ENCODE measurements at places on chromosomes 13 and 19. TPM values are rescaled to one million over a fixed set of nuclear protein-coding genes. Genes with fewer than 3 reads are reported as not detected.
A peak's percentile ranks its signal among the peaks of the same experiment; 100 is the strongest.

GRCh38 chr13:112809332-112810315, 119.8 kb downstream of the ATP11A start:
- H3K27ac ChIP-seq = no peak overlapping the region
- H3K27me3 ChIP-seq = no peaks in the 10 kb centered on the region
- no peaks in the 10 kb centered on the region for H3K4me1 ChIP-seq
- DNase-seq = no peak

The ZNF628 gene
- total RNA-seq = 9.2 TPM

The RRAS gene
- total RNA-seq = 11.0 TPM

DNA sequence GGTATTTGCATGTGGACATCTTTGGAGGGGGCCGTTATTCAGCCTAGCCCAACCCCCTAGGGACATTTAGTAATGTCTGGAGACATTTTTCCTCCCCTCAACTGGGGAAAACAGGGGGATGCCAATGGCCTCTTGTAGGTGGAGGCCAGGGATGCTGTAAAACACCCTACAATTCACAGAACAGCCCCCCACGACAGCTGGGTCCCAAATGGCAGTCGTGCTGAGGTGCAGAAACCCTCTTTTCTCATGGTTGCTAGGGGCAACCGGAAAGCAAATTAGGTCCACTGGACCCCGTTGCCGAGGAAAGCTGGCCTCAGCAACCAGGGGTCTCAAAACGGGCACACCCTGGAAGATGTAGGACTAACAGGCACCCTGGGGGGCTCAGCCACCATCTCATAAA, 14.6 kb downstream of the TMEM150B start:
- DNase-seq = no peak
- H3K36me3 ChIP-seq = no peaks in the 10 kb centered on the region
- no peaks in the 10 kb centered on the region for H3K4me1 ChIP-seq

DNA sequence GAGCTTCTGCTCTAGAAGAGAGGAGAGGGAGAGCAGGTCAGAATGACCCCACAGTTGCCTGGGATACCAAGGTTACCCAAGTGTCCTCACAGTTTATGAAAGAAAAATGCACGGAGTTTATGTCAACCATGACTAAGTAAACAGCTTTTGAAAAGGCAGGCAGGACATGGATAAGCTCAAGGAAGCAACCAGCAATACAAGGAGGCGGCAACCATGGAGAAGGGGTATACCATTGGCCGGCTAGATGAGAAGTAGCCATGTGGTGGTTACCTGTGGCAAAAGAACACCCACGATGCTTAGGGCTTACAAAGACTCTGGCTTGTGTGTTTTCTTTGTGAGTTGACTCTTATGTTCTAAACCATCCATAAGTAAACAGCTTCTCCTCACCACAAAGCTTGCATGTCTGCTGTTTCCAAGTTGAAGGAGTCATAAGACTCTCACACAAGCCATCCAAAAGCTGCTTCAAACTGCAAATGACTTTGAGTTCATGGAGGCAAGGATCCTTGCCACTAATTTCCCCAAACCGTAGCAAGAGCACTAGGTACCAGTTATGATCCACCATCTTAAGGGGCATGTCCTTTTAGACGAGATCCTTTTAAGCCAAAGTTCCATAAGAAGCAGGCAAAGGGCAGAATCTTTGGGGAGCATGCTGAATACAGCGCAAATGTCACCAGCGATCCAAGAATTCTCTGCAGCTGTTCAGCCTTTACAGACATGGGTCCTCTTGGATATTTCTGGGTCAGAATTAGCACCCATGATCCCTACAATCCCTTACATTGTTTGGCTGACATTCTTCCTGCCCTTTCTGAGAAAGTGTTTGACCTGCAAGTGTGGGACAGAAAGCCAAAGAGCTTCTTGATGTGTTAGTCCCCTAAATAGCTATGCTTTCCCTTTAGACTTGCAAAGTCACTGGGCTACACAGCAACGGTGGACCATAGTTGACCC, 74.8 kb upstream of the IPO5 start:
- DNase-seq = no peak
- H3K36me3 ChIP-seq = no peaks in the 10 kb centered on the region
- no peak overlapping the region for H3K4me3 ChIP-seq
- no peaks in the 10 kb centered on the region for H3K4me1 ChIP-seq
- H3K27ac ChIP-seq = no peak overlapping the region

DNA sequence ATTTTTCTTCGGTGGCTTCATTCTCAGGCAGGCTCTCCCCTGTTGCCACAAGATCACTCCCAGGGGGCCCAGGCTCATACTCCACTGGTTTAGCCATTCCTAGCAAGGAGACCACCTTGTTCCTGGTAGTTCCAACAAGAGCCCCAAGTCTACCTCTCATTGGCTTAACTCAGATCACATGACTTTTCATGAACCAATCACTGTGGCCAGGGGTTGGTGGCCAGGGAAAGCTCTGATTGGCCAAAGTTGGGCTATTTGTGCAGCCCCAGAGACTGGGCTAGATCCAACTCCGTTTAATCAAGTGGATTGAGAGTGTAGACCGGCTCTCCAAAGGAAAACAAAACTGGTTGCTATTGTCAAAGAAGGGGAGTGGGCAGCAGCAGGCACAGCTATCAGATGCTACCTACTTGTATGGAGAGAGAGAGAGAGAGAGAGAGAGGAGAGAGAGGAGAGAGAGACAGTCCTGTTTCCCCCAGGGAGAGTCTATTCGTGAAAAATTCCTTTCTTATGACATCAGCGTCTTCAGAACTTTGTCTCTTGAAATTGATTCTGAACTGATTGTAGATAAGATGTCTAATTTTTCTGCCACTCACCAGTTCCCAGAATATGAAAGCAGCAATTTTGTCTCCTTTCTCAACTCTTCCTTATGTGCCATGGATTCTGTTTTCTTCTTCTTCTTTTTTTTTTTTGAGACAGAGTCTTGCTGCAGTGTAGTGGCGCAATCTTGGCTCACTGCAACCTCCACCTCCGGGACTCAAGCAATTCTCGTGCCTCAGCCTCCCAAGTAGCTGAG, 5.9 kb downstream of the CEACAM19 start:
- no peaks in the 10 kb centered on the region for H3K4me1 ChIP-seq
- DNase-seq = no peak
- no peaks in the 10 kb centered on the region for H3K27me3 ChIP-seq
- H3K36me3 ChIP-seq = no peaks in the 10 kb centered on the region
- H3K4me3 ChIP-seq = no peak overlapping the region
- no peak overlapping the region for H3K27ac ChIP-seq

DNA sequence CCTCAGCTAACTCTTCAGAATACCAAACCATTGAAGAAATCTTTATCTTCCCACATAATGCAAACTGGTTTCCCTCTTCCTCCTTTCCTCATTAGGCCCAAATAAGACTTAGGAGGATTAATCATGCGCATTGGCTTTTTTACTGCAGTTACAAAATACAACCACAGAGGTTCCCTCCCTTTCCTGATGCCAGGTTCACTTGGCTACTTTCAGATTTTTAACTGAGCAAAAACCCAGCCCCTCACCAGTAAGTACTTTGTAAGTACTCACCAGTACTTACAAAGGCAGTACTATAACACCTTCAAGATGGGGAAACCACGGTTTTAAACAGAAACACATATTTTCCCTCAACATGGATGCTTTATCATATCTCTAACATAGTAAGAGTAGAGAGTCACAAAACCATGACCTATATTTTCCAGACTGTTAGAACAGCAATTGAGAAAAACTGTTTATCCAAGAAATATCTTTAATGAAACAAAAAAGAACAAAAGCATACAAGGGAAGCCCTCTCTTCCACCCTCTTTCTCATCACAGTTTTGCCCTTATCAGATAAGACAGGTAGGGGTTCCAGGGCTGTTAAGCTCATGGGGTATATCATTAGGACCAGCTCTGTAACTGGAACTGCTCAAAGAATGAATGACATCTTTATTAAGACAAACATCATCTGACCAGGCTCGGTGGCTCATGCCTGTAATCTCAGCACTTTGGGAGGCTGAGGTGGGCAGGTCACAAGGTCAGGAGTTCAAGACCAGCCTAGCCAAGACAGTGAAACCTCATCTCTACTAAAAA, 12.7 kb downstream of the FOXO1 start:
- H3K4me3 ChIP-seq = no peak overlapping the region
- DNase-seq = no peak
- peaks cover 53% of the 10 kb centered on the region for H3K4me1 ChIP-seq
- H3K27me3 ChIP-seq = no peaks in the 10 kb centered on the region
- H3K27ac ChIP-seq = no peak overlapping the region
- H3K36me3 ChIP-seq = no peaks in the 10 kb centered on the region

GRCh38 chr13:102870677-102871415, 25.0 kb downstream of the ERCC5 start:
- no peaks in the 10 kb centered on the region for H3K27me3 ChIP-seq
- no peak for DNase-seq
- no peak overlapping the region for H3K27ac ChIP-seq
- no peak overlapping the region for H3K4me3 ChIP-seq

DNA sequence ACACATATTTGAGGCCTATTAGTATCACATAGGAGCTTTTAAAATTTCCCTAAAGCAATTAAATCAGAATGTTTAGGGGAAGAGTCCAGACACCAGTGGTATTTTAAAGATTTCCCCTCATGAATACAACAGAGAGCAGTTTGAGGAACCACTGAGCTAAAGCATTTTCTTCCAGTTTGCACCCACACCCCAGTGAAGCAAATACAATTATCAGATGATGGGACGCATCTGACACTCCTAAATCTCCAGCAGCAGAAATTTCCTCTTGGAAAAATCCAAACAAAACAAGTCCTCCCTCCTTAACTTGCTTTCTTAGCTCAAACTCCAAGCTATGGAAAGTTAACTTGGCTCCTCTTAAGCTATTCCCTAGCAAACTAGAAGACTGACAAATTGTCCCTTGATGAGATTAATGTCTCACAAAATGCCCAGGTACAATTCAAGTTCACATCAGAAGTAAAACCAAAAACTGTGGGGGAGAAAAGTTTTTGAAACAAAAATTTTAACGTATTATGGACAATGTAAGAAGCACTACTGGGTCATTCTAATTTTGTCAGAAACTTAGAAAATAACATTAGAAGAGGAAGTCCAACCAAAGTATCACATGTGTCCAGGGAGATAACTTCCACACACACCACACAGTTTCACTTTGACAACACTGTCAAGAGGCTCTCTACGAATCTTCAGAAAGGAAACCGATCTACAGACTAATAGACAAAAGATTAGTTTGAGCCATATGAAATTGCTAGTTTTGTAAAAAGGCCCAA, 74.1 kb downstream of the ABCC4 start:
- no peaks in the 10 kb centered on the region for H3K36me3 ChIP-seq
- H3K27ac ChIP-seq = no peak overlapping the region
- H3K4me3 ChIP-seq = no peak overlapping the region
- H3K4me1 ChIP-seq = no peaks in the 10 kb centered on the region

The TBXA2R gene
- 4.4 TPM for total RNA-seq

The TNFRSF19 gene
- 0.20 TPM for total RNA-seq

DNA sequence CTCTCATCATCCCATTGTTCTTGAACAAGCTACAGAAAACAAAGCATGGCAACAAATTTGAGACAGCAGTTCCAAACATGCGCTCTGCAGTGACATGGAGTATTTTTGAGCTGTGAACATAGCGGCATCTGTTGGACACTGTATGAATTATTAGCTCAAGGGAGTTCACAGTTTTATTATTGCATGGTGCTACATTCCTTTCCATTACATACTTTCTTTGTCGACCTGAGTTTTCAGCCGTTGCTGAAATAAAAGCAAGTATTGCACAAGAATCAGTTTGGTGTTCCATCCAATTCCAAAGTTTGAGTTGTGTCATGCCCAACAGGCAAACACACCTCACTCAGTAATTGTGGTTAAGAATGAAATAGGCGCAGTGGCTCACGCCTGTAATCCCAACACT, 30.1 kb upstream of the METTL21C start:
- H3K36me3 ChIP-seq = no peaks in the 10 kb centered on the region
- no peaks in the 10 kb centered on the region for H3K27me3 ChIP-seq
- H3K4me3 ChIP-seq = no peak overlapping the region
- peak; percentile 49 for DNase-seq
- peak overlapping the region; percentile 66 for H3K27ac ChIP-seq

The ITGBL1 gene
- total RNA-seq = 0.64 TPM

- no peak overlapping the region for H3K27ac ChIP-seq
- DNase-seq = no peak
- H3K27me3 ChIP-seq = no peaks in the 10 kb centered on the region
- H3K4me1 ChIP-seq = no peaks in the 10 kb centered on the region
- no peak overlapping the region for H3K4me3 ChIP-seq
These were observed 342 bp upstream of the SIGLEC10 start for GRCh38 chr19:51417810-51418157.

The CAPNS1 gene
- total RNA-seq = 192 TPM

- H3K36me3 ChIP-seq = no peaks in the 10 kb centered on the region
- no peaks in the 10 kb centered on the region for H3K4me1 ChIP-seq
- H3K4me3 ChIP-seq = no peak overlapping the region
- H3K27me3 ChIP-seq = no peaks in the 10 kb centered on the region
These were observed 59.1 kb upstream of the CEACAM8 start for GRCh38 chr19:42653841-42654240.

DNA sequence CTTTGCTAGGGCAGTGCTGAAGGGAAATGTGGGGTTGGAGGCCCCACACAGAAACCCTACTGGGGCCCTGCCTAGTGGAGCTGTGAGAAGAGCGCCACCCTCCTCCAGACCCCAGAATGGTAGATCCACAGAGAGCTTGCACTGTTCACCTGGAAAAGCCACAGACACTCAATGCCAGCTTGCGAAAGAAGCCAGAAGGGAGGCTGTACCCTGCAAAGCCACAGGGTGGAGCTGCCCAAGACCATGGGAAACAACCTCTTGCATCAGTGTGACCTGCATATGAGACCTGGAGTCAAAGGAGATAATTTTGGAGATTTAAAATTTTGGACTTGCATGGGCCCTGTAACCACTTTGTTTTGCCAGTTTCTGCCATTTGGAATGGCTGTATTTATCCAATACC, 615.4 kb upstream of the MIR17HG start:
- DNase-seq = no peak
- no peak overlapping the region for H3K27ac ChIP-seq
- H3K4me3 ChIP-seq = no peak overlapping the region
- H3K27me3 ChIP-seq = no peaks in the 10 kb centered on the region
- H3K4me1 ChIP-seq = no peaks in the 10 kb centered on the region

DNA sequence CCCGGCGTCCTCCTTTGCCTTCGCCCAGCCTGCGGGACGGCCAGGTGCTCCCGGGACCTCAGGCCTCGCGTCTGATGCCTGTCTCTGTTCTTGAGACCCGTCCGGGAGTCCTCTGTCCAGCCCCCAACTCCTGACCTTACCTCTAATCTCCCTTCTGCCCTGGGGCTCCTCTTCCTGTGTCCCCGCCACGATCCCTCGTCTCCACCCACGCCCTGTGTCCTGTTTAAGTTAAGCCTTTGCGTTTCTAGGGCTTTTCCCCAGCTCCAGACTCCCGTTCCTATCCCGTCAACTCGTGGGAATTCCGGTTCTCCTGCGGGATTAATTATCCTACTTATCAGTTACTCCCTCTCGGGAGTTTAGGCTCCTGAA, 686 bp downstream of the LENG8 start:
- peak overlapping the region; percentile 95 for H3K27ac ChIP-seq
- peak overlapping the region; percentile 98 for H3K4me3 ChIP-seq
- peaks cover 9% of the 10 kb centered on the region for H3K4me1 ChIP-seq
- H3K36me3 ChIP-seq = peaks cover 38% of the 10 kb centered on the region

Data from right lobe of liver (tissue), 6 donors.